Dermis lymphatic vessel endothelial cell (primary cell): ENCODE measurements at places on chromosomes 12 and 14. TPM values are rescaled to one million over a fixed set of nuclear protein-coding genes. Genes with fewer than 3 reads are reported as not detected.

STYK1 gene
- 2.7 and 7.8 TPM in 2 replicates for total RNA-seq

SLC35F4 gene
- total RNA-seq, result not detected in 2 replicates

CCND2 gene
- 69.9 and 82.0 TPM in 2 replicates for total RNA-seq

RSRC2 gene
- total RNA-seq, result 28.8 and 40.3 TPM in 2 replicates

PLEK2 gene
- total RNA-seq, result 0.43 TPM in 2 replicates

HOXC13 gene
- under 0.01 TPM in 1 of 2 replicates, not detected in the other for total RNA-seq

TUBA1A gene
- 454 and 466 TPM in 2 replicates for total RNA-seq

FGD4 gene
- 7.2 and 7.7 TPM in 2 replicates for total RNA-seq

PPFIA2 gene
- total RNA-seq, result 0.11 TPM in 1 of 2 replicates, not detected in the other

GYS2 gene
- not detected in 2 replicates for total RNA-seq

FGF23 gene
- total RNA-seq, result not detected in 2 replicates

DAO gene
- total RNA-seq, result not detected in 2 replicates

TOMM20L gene
- not detected in 2 replicates for total RNA-seq

DDX51 gene
- total RNA-seq, result 5.6 and 6.4 TPM in 2 replicates

TAS2R9 gene
- 0.09 and 0.11 TPM in 2 replicates for total RNA-seq

MANSC4 gene
- total RNA-seq, result not detected in 2 replicates

FBXW8 gene
- total RNA-seq, result 8.8 and 11.6 TPM in 2 replicates

TPPP2 gene
- not detected in 2 replicates for total RNA-seq

KLRB1 gene
- total RNA-seq, result not detected in 2 replicates

RNASE7 gene
- not detected in 2 replicates for total RNA-seq

BIN2 gene
- not detected in 2 replicates for total RNA-seq

PPP1R1A gene
- not detected in 2 replicates for total RNA-seq

TAS2R42 gene
- not detected in 2 replicates for total RNA-seq

GPRC5A gene
- 0.60 and 1.4 TPM in 2 replicates for total RNA-seq
